GM03348 (cell line): ENCODE measurements at places on chromosomes 3 and 15.

DNA sequence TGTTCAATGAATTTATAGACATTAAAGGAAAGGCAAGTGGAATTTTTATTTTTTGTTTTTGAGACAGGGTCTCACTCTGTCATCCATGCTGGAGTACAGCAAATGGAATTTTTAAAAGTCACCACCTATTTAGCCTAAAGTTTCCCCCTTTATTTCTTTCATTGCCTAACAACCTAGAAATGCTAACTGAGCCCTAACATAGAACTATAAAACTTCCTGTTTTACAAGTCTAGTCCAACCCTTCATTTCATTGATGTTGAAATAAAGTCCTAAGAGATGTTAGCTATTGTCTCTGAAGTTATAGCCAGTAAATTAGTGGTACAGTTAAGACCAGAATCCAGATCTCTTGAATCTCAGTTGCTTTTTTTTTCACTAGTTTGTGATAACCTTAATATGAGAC, 39.0 kb downstream of the MAPK6 start:
- no peak for DNase-seq

- no peak for DNase-seq
Measured at GRCh38 chr15:78155355-78155939, 6.3 kb downstream of the IDH3A start.

GRCh38 chr15:43275740-43276562, 9.2 kb upstream of the TGM5 start:
- DNase-seq: no peak

- no peak for DNase-seq
Measured at GRCh38 chr3:143429628-143430514, 310.3 kb downstream of the CHST2 start.

- DNase-seq: no peak
Measured at GRCh38 chr3:78221796-78222195, 1181.9 kb downstream of the ROBO2 start.

- DNase-seq: no peak
Measured at GRCh38 chr15:92366381-92366780, 27.3 kb upstream of the ST8SIA2 start.

GRCh38 chr3:124791639-124792151, 61.4 kb downstream of the UMPS start:
- DNase-seq: peak; percentile 88

DNA sequence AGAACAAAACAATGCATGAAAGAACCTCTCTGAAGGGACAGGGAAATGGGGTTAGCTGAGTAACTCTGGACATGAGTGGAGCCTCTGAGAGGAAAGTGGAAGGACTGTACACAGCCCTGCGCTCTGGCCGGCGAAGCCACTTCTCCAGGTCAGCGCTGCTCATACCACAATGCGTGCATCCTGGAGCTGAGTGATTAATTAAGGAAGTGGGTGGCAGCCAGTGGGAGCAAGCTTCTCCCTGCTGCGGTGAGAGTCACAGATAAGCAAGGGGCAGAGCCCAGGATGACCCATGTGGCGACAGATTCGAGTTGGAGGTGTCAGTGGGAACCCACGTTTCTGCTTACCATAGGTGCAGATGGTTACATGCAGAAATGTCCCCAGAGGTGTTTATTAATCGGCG, 48.0 kb downstream of the KLF15 start:
- no peak for DNase-seq

GRCh38 chr3:112769286-112769978, 77.2 kb downstream of the CD200R1L start:
- peak; percentile 26 for DNase-seq

DNA sequence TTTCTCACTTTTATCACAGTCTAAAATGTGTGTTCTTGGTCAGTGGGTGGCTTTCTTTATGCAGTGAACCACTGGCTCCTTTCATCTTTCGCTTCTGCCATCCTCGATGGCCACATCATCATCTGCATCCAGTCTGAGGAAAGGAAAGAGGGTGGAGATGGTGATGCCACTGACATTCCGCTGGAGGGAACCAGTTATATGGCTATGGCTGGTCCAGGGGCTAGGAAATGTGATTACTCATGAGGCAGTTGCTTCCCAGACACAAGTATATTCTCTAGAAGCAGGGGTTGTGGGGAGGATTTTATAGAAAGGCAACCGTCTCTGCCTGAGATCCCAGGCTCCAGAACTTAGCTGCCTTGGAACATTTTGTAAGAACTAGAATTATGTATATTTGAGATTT, 246.7 kb upstream of the AZI2 start:
- no peak for DNase-seq

- peak; percentile 38 for DNase-seq
Measured at GRCh38 chr3:105904251-105904650, 35.4 kb upstream of the CBLB start.

GRCh38 chr3:196700801-196701200, 11.2 kb downstream of the CEP19 start:
- DNase-seq: no peak

DNA sequence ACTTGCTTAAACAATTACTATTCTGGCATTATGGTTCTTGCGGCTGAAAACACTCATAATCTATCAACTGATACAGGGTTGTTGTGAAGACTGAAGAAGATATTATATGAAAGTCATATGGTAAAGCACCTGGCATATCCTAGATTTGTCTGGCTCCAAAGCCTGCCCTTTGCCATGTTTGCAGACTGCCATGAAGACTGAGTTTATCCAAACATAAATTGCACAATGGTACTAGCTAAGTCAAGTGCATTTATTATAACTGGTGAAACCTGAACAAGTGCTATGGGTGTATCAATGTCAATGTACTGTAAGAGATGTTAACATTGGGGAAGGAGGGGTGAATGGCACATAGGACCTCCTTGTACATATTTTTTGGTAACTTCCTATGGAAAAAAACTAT, 87.4 kb upstream of the MEX3B start:
- DNase-seq: no peak

- DNase-seq: no peak
Measured at GRCh38 chr15:73632670-73633058, 525 bp downstream of the NPTN start.

DNA sequence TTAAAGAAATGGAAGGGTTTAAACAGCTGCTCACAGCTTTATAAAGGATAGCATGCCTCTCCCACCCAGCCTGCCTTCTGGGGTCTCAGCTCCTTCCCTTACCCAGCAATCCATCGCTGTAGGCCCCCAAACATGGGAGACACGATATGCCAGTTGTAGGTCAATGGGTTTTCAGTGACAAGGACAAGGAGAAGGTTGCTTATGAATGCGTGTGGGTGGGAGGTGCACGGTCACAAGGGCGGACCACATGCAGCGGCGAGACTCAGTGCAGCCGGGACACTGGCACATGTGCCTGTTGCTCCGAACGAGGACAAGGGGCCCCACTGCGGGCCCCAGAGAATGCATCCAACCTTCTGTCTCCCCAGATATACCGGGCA, 67.0 kb downstream of the MGLL start:
- no peak for DNase-seq
